ENCODE measurements at places on chromosomes 7 and 10.

DNA sequence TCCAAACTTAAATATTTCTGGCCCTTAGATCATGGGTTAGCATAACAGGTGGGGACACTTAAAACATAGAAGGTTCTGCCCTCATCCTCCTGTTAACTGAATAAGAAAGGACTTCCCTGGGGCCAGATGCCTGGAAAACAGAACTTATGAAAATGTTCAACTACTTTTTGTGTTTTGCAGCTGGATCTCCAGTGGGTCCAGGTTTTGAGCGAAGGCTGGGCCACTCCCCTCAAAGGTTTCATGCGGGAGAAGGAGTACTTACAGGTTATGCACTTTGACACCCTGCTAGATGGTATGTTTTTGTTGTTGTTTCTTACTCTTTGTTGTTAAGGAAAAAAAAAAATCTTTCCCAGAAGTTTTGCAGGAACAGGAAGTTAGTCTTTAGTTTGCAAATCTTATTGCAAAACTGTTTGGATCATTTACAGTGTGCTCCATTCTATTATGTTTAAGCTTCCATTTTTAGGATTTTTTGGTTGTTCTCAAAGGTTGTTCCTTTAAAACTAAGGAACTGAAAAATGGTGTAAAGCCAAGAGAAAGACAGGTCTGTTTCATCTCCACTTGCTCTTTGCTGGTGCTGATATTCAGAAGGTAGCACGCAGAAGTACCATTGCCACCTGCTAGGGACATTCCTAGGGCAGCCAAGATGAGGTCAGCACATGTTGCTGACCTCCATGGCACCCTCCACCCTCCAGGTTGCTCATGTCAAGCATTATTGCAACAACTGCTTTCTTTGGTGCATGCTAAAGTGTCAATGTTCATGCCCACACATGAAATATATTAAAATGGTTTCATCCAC, 56.1 kb downstream of the PAPSS2 start:
- no peak for DNase-seq

GRCh38 chr10:33253411-33253810, 81.1 kb downstream of the NRP1 start:
- DNase-seq = no peak

DNA sequence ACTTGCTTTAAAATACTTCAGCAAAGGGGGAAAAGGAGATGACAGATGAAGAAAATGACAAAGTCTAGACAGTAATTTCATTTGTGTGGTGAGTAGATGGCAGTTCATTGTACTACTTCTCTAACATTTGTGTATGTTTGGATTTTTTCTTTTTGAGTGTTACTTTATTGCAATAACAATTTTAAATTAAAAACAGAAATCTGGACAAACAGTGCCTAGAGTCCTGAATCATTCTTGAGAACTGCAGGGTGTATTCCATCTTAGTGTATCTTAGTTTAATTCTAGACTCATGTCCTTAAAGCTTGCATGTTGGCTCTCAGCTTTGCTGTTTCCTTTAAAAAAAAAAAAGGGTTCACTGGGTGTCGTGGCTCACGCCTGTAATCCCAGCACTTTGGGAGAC, 31.1 kb downstream of the HOXA1 start:
- DNase-seq = no peak

GRCh38 chr10:61000769-61001730, 57.1 kb upstream of the RHOBTB1 start:
- no peak for DNase-seq

GRCh38 chr7:69992938-69993337, 394.7 kb downstream of the AUTS2 start:
- no peak for DNase-seq

- no peak for DNase-seq
Measured at GRCh38 chr7:69796416-69796815, 198.1 kb downstream of the AUTS2 start.

- no peak for DNase-seq
Measured at GRCh38 chr7:152860310-152860709, 100.8 kb downstream of the ACTR3B start.

DNA sequence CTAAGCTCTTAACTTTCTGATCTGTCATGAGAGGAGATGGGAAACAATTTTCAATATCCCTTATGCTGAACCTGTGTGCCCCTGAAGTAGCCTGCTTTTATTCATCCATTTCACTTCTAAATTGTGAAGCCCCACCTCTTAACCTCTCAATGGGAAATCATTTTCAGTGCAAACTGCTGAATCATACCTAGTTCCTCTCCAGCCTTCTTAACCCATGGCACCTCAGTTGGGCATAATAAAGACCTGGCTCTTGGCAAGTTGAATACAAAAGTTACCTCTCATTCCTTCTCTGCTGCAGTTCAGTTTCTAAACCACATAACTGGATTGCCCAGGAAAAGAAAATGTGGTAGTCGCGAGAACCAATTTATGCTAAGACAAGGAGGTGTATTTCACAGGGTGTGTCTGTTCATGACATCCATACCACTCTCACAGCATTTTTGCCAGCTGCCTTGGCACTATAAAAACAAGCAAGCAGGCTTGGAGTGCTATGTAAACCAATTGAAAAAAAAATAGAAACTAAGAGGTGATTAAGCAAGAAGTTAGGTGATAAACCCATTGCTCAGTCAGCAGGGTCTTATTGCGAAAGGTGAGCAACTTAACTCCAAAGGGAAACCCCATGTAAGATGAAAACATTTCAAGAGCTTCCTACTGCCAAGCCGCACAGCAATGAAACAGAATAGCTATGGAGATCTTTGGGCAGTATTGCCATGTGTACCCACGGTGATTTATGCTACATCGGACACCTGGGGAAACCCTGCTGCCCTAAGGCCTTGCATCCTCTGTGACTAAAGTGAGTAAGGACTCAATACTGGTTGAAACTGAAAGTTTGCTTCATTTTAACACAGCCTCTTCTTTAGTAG, 57.0 kb upstream of the DKK1 start:
- DNase-seq = no peak

DNA sequence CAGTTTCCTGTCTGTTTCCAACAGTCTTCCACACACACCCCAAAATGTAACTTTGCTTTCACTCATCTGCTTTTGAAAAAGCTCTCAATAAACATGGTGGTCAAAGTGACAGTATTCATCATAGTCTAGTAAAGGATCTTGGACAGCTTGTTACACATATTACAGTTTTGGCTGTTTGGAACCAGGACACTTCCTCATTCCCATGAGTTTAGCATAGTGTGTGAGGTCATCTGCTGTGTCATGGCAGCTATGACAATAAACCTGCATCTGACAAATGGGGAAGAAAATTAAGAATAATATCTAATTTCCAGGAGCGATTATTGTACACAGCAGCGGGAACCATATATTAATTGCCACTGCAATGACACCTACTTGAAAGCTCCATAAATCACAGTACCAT, 184.3 kb upstream of the SLC26A5 start:
- no peak for DNase-seq

DNA sequence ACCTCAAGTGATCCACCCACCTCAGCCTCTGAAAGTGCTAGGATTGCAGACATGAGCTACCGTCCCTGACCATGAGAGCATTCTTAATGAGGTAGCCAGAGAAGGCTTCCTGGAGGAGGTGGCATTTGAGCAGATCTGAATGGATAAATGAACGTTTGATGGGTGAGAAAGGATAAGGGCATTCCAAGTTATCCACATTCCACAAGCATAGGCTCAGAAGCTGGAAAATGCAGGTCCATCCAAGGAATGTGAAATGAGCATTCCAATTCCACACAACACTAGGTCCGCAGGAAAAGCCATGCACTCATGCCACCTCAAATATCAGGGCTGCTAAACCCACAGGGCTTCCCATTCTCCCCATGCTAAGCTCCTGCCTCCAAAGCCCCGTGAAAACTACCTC, 17.0 kb downstream of the TMEM130 start:
- DNase-seq = no peak

DNA sequence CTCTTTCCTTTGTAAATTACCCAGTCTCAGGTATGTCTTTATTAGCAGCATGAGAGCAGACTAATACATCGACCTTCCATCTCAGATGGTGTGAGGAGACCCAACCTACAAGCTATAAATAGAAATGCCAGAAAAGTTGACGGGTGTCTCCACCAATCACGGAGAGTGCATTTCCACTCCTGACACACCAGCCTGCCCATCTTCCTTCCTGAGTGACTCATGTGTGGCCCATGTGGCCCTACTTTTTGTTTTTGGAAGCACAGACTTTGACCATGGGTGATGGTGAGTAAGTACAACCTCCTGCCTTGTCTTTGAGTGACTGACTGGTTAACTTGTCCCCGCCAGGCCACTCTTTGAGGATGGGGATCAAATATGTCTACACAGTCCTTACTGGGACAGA, 147.0 kb downstream of the OAT start:
- DNase-seq = no peak

- DNase-seq = no peak
Measured at GRCh38 chr10:119233821-119234220, 26.4 kb downstream of the GRK5 start.

- DNase-seq = no peak
Measured at GRCh38 chr7:131276748-131277147, 50.9 kb upstream of the MKLN1 start.

DNA sequence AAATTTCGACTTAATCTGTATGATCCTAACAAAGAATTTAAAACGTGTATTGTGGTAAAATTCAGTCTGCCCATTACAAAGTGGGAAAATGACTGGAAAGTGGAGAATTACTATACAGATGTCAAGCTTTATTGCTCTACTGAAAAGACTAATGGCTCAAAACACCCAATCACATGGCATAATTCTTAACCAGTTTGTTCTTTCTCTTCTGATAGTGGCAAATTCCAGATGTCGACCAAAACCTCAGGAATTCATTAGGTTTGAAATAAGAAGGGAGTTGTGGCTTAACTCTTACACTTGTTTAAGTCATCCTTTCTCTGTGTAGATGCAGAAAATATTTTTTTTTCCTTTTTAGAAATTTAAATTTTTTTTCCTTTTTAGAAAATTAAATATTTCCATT, 1254.9 kb upstream of the LRRN3 start:
- DNase-seq = no peak

- DNase-seq = no peak
Measured at GRCh38 chr7:15043931-15044330, 141.4 kb upstream of the DGKB start.

- DNase-seq = no peak
Measured at GRCh38 chr10:1402816-1403507, 334.4 kb downstream of the ADARB2 start.

GRCh38 chr10:16597656-16598055, 76.0 kb upstream of the C1QL3 start:
- DNase-seq = no peak
